ENCODE measurements at places on chromosomes 1 and 21.

DNA sequence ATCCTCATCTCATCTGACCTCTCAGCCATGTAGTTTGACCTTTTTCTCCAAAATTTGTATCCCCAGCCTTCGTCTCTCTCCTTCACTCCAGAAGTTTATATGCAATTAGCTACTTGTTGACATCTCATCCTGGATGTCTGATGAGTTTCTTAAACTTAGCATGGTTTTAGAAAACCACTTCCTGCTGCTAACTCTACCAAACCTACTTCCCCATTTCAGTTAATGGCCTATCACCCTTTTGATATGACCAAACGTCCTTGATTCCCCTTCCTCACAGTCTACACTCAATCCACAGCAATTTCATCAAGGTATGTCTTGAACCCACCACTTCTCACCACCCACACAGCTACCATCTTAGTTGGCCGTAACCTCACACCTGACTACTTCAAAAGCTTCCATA, 121.9 kb downstream of the LRRC40 start:
- DNase-seq, result no peak

GRCh38 chr1:162587347-162587746, 25.8 kb downstream of the UAP1 start:
- no peak for DNase-seq

GRCh38 chr1:77876884-77877283, 11.5 kb upstream of the NEXN start:
- DNase-seq, result no peak

- DNase-seq, result no peak
These were observed 161.5 kb upstream of the ESRRG start for GRCh38 chr1:216884614-216885229.

DNA sequence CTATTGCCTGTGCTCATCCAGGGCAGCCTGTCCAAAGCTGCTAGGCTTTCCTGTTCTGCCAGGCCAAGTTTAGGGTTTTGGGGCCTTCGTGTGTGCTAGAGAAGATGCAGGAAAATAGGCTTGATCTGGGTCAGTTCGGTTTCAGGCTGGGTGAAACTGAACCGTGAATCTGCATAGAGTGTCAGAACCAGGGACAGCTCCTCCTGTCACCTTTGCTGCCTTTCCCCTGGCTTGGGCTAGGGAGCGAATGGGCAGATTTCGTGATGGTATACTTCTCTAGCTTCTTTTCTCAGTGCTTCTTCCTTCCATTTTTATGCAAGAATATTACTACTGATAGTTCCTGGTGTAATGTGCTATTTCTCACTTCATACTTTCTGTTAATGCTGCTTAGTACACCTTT, 6.0 kb upstream of the AGO1 start:
- no peak for DNase-seq
